ENCODE measurements at places on chromosomes 11 and 22.

DNA sequence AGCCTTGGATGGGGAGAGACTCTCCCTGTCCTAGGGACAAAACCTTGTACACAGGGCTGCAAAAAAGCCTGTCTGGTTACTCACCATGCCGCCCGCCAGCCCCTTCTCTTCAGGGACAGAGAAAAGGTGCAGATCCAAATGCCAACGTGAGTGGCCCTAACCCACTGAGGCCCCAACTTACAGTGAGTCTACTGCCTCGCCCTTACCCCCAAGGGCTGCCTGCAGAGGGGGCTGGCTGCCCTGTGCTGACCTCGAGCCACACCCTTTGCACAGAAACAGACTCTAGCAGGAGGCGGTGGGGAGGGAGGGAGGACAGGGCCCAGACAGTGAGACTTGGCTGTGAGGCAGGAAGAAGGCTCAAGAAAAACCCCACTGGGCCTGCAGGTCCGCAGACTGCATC, 13.6 kb upstream of the CHST1 start:
- DNase-seq, result no peak

DNA sequence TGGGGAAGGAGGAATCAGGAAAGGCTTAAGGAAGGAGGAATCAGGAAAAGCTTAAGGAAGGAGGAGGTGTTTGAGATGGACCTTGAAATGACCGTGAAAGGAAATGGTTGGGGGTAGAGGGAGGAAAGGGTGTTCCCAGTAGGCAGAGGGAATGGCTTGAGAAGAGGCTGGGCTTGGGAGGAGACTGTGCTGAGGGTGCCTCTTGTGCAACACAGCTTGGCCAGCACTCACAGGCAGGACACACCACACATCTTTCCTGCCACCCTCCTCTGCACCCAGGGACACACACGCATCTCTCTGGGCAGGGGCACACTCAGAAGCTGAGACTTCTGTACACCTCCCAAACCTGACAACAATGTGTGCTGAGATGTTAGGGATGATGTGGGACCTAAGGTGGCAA, 151.4 kb downstream of the FBXO7 start:
- no peak for DNase-seq

DNA sequence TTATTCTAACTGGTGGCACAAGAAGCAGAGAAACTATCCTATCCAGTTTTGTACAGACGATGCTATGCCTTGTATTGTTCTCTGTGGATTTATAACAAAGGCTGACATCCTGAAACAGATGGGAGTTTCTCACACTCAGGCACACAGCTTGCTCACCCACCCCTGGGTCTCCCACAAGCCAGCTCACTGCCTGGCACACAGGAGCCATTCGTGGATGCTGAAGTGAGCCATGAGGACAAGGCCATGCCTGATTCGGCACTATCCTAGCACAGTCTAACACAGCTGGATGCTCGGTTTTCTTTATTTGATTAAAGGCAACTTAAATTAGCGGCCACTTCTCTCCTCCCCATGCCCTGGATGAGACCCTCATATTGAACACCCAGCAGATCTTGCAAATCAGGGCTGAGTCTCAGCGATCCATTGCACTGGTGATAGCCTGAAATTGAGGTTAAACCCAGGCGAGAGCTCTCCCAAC, 25.7 kb upstream of the TMPRSS4 start:
- no peak for DNase-seq

GRCh38 chr11:17077240-17077519, 287 bp downstream of the RPS13 start:
- no peak for DNase-seq

DNA sequence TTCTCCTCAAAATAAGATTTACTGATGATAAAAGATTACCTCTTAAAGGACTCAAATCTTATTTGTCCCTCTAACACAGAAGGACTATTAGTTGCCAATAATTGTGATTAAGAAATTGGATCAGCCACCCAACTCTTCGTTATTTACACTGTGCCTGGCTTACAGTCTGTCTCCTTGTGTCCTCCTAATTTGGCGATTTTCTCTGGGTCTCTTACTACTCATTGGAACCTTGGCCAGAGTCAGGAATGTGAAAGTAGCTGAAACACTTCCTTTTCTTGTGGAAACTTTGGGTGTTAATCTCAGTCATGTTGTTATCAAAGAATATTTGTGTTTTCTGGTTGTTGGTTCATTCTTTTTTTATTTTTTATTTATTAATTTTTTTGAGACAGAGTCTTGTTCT, 83.2 kb downstream of the TEAD1 start:
- no peak for DNase-seq
